Neural progenitor cell (in vitro differentiated cells): ENCODE measurements at places on chromosomes 12 and 14. TPM values are rescaled to one million over a fixed set of nuclear protein-coding genes. Genes with fewer than 3 reads are reported as not detected.
A peak's percentile ranks its signal among the peaks of the same experiment; 100 is the strongest.

Gene RASAL1
- total RNA-seq: 0.50 and 1.4 TPM in 2 replicates

Gene MYH7
- total RNA-seq: 0.19 TPM in 1 of 2 replicates, not detected in the other

Gene CCDC38
- total RNA-seq: 0.12 and 0.13 TPM in 2 replicates

Gene LACRT
- not detected in 2 replicates for total RNA-seq

Gene SLC39A2
- not detected in 2 replicates for total RNA-seq

Gene CLEC6A
- total RNA-seq: not detected in 2 replicates

Gene WNT5B
- total RNA-seq: 43.7 and 73.8 TPM in 2 replicates

Gene PTGER2
- total RNA-seq: not detected in 2 replicates

Gene CCNK
- total RNA-seq: 18.1 and 19.0 TPM in 2 replicates

Gene RFLNA
- total RNA-seq: 1.4 and 2.8 TPM in 2 replicates

Gene FAM161B
- total RNA-seq: 0.13 and 1.4 TPM in 2 replicates

Gene INSM2
- total RNA-seq: not detected in 2 replicates

Gene KCNA5
- 0.19 and 1.1 TPM in 2 replicates for total RNA-seq

Gene HHIPL1
- 0.32 and 1.2 TPM in 2 replicates for total RNA-seq

Gene WBP11
- total RNA-seq: 41.6 and 53.5 TPM in 2 replicates

DNA sequence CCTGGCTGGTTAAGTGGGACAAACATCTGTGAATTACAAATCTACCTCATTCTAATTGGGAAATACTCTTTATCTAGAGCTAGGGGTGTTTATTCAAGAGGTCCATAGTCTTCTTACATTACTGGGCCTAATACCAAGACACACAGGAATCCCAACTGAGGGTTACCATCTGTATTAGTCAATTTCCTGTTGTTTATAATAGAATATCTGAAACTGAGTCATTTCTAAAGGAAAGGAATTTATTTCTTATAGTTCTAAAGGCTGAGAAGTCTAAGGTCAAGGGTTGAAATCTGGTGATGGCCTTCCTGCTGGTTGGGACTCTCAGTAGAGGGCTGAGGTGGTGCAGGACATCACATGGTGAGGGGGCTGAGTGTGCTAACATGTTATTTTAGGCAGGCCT is 36.0 kb downstream of the RTRAF start:
- H3K4me1 ChIP-seq: peaks cover 15% of the 10 kb centered on the region
- H3K4me3 ChIP-seq: no peak overlapping the region
- no peaks in the 10 kb centered on the region for H3K27me3 ChIP-seq
- no peak overlapping the region for H3K27ac ChIP-seq

DNA sequence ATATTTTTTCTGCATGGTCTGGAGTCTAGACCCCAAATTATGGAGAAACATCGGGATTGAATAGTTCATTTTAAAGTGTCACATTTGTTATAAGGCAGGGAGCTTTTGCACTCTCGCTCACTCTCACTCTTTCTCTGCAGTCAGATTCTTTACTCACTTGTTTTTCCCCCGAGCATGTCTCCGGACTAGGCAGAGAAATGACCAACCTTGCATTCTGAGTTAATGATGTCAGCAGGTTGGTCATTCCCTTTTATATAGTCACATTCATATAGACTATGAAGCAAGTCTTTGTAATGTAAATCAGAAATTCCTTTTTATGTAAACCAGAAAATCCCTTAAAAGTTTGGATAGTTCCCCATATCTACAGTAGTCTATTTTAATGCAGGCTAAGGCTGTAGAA is 4.1 kb downstream of the C12orf75 start:
- DNase-seq: no peak
- no peak overlapping the region for H3K27ac ChIP-seq
- no peak overlapping the region for H3K4me3 ChIP-seq

- no peak overlapping the region for H3K4me3 ChIP-seq
- H3K27me3 ChIP-seq: no peaks in the 10 kb centered on the region
- no peak for DNase-seq
- H3K4me1 ChIP-seq: no peaks in the 10 kb centered on the region
These were observed 55.0 kb downstream of the TBK1 start for GRCh38 chr12:64506955-64507354.

GRCh38 chr12:70290116-70290515 is 46.9 kb downstream of the CNOT2 start:
- peak overlapping the region; percentile 32 for H3K27ac ChIP-seq
- peaks cover 15% of the 10 kb centered on the region for H3K4me1 ChIP-seq
- H3K27me3 ChIP-seq: no peaks in the 10 kb centered on the region
- peak; percentile 4 for DNase-seq

GRCh38 chr14:95495538-95496025 is 20.9 kb downstream of the SYNE3 start:
- H3K4me1 ChIP-seq: peaks cover 6% of the 10 kb centered on the region
- no peak for DNase-seq
- H3K4me3 ChIP-seq: no peak overlapping the region
- H3K27ac ChIP-seq: no peak overlapping the region
- no peaks in the 10 kb centered on the region for H3K27me3 ChIP-seq
- H3K36me3 ChIP-seq: no peaks in the 10 kb centered on the region

GRCh38 chr14:99009871-99010270 is 262.1 kb downstream of the BCL11B start:
- H3K27ac ChIP-seq: no peak overlapping the region
- no peaks in the 10 kb centered on the region for H3K27me3 ChIP-seq
- H3K4me3 ChIP-seq: no peak overlapping the region
- H3K4me1 ChIP-seq: no peaks in the 10 kb centered on the region
- no peak for DNase-seq
- H3K36me3 ChIP-seq: no peaks in the 10 kb centered on the region

DNA sequence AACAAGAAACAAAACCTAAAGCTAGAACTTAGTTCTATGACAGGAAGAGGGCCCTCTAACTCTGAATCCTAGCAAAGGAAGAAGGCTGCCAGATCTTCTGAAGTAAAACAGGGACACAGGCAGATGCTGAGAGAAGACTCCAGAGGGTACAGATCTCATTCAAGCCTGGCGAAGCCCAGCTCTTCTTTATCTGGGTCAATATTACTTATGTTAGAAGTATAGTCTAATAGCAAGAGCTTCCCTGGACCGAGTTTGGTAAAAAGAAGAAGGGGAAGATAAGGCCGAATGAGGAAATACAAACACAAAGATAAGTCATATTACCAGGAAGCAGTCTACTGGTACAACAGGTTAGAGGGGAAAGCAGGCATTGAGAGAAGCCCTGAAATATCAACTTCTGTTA is 79.9 kb upstream of the CCDC91 start:
- H3K36me3 ChIP-seq: no peaks in the 10 kb centered on the region
- peak; percentile 29 for DNase-seq
- no peaks in the 10 kb centered on the region for H3K27me3 ChIP-seq
- no peak overlapping the region for H3K4me3 ChIP-seq

DNA sequence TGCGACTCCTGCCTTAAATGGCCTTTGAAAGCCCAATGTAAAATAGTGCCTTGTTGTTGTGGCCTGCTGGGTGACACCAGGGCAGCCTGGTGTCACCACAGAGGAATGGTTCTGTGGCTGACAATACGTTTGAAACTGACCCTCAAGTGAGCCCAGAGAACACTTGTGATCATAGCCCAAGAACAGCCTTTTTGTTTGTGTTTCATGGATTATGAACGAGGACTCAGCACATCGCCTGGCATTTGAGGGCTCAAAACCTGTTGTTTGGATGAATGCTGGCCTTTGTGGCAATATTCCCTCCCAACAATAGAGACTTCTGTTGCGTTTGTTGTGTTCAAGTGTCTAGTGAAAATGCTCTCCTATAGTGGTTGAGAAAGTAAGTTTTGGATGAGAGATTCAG is 48.5 kb downstream of the TSPAN9 start:
- H3K4me1 ChIP-seq: peaks cover 3% of the 10 kb centered on the region
- H3K27me3 ChIP-seq: no peaks in the 10 kb centered on the region
- H3K4me3 ChIP-seq: no peak overlapping the region

GRCh38 chr14:37903343-37904191 is 304.1 kb upstream of the SSTR1 start:
- no peaks in the 10 kb centered on the region for H3K4me1 ChIP-seq
- DNase-seq: peak; percentile 68
- no peaks in the 10 kb centered on the region for H3K27me3 ChIP-seq
- no peak overlapping the region for H3K27ac ChIP-seq
- no peak overlapping the region for H3K4me3 ChIP-seq
- no peaks in the 10 kb centered on the region for H3K36me3 ChIP-seq

DNA sequence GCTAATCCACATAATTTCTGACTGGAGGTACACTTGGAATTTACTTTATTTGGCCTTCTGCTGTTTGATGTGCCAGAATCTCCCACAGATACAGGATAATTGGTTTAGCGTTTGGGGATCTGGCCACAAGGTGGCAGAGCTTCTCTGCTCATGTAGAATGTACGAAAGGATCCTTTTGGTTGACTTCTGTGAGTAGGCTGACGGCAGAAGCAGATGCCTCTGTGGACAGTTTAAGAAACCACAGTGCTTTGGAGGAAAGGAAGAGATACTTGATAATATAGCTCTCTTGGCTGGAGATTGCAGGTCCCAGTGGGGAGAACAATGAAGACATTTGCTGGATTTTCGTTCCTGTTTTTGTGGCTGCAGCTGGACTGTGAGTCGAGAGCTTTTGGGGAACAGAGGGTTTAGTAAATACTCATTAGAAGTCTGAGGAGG is 75.3 kb upstream of the OR4E1 start:
- no peak overlapping the region for H3K27ac ChIP-seq
- peaks cover 40% of the 10 kb centered on the region for H3K27me3 ChIP-seq
- H3K36me3 ChIP-seq: no peaks in the 10 kb centered on the region
- no peak overlapping the region for H3K4me3 ChIP-seq

- no peak overlapping the region for H3K4me3 ChIP-seq
- no peak for DNase-seq
- H3K4me1 ChIP-seq: peaks cover 14% of the 10 kb centered on the region
- H3K27ac ChIP-seq: no peak overlapping the region
- no peaks in the 10 kb centered on the region for H3K27me3 ChIP-seq
These were observed 154.3 kb downstream of the CEP83 start for GRCh38 chr12:94305130-94305957.

DNA sequence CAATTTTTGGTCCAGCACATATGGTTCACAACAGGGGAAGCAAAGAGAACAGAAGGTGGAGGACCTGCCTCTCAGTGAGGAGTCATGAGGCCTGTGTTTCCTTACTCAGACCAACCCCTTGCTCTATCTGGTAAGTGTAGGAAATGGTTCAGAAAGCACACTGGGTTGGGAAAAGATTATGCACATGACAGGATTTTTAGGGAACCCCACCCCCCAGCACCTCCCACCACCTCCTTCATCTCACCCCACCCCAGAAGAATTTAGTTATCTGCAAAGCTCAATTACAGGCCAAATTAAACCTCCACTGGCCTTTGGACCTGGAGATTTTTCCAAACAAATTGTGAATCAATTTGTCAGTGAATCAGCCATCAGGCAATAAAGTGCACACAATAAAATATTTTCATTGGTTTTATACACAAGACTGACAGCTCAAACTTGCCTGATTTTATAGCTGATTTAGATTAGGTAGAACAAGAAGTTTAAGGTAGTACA is 132.8 kb downstream of the DACT1 start:
- DNase-seq: no peak
- no peak overlapping the region for H3K27ac ChIP-seq
- H3K4me3 ChIP-seq: no peak overlapping the region
- H3K27me3 ChIP-seq: peaks cover 16% of the 10 kb centered on the region
- H3K4me1 ChIP-seq: peaks cover 46% of the 10 kb centered on the region

DNA sequence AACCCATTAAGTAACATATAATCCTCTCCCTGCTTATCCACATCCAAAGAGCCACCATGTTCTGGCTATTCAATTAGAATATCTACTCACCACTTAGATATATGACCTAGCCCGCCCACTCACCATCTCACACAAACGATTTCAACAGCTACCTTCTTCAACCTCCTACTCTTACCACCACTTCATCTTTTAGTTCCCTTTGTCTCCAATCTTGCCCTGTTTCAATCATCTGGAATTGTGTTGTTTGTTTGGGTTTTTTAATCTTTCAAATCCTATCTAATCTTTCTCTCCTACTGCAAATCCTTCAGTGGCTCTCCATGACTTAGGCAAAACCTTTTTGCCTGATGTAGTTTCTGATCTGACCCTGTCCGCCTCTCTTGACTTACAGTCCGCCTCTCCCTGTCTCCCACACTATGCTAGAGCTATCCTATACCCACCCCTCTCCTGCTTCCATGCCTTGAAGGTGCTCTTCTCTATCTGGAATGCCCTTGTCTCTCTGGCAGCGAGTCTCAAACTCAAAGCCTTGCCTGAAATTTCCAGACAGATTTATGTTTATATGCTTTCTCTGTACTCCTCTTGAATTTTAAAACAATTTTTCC is 161.0 kb upstream of the CRY1 start:
- no peaks in the 10 kb centered on the region for H3K36me3 ChIP-seq
- DNase-seq: no peak
- H3K27me3 ChIP-seq: no peaks in the 10 kb centered on the region
- H3K4me3 ChIP-seq: no peak overlapping the region

DNA sequence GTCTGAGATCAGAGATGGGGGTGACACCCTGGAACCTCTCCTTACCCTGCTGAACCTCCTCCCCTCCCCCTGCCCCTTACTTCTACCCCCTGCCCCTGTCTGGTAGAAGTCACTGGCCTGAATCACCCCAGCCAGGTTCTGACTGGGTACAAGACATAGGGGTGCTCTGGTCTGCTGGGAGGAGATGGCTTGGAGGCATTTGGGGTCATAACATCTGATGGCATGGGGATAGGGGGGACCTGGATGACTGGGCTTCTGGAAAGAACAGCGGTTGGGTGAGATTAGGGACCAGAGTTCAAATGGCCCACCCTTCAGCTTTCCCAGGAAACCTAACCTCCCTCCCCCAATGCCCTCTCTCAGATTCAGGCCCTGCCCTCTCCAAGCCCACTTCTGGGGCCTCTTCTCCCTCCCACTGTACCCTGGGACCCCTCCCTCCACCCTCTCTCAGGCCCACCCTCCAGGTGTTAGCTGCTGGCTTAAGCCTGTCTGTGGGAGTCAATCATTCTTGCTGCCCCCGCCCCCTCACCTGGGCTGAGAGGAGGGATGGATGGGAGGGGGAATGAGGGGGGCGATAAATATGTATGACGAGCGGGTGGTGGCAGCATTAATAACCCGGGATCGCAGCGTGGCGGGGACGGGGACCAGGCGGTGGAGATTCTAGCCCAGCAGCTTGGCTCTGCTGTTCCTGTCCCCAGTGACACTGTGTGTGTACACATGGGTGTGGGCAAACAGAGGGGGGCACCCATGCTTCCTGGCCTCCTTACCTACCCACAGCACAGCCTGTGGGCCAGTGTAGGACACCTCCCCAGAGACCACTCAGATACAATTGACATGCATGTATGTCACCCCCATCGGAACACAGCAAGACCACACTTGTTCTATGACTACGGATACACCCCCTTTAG is 5.9 kb downstream of the NXPH4 start:
- H3K36me3 ChIP-seq: no peaks in the 10 kb centered on the region
- H3K4me1 ChIP-seq: peaks cover 62% of the 10 kb centered on the region
- H3K4me3 ChIP-seq: no peak overlapping the region
- H3K27ac ChIP-seq: no peak overlapping the region
- peaks cover 100% of the 10 kb centered on the region for H3K27me3 ChIP-seq

DNA sequence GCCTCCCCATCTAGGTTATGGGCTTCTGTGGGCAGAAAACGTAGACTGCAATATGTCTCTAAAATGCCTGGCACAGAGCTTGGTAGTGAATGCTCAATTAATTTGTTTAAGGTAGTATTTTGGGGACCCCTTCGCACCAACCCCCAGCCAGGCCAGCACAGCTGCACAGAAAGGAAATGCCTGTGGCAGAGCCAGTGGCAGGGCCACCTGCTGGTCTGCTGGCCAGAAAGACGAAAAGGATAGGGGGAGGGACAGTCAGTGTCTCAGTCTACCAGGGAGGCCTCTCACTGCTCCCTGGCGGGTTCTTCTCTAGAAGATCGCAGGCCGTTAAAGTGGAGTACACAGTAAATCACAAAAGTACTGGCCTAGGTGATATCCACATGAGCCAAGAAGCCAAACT is 3.5 kb downstream of the RAB15 start:
- H3K4me3 ChIP-seq: no peak overlapping the region
- H3K27ac ChIP-seq: no peak overlapping the region
- H3K4me1 ChIP-seq: peaks cover 26% of the 10 kb centered on the region
- DNase-seq: peak; percentile 41
- H3K36me3 ChIP-seq: no peaks in the 10 kb centered on the region
- H3K27me3 ChIP-seq: peaks cover 32% of the 10 kb centered on the region
